Endodermal cell (in vitro differentiated cells): ENCODE measurements at places on chromosomes 16 and 17. TPM values are rescaled to one million over a fixed set of nuclear protein-coding genes. Genes with fewer than 3 reads are reported as not detected.

Gene CIITA
- total RNA-seq = not detected in 3 replicates

GRCh38 chr17:44187131-44187899 is 543 bp downstream of the TMUB2 start:
- no peak for DNase-seq

Gene CTRL
- total RNA-seq = 0.96 to 2.3 TPM (median 1.1 TPM) in 3 replicates

Gene ASB16
- 0.20 TPM in 1 of 2 replicates, not detected in the other for total RNA-seq

DNA sequence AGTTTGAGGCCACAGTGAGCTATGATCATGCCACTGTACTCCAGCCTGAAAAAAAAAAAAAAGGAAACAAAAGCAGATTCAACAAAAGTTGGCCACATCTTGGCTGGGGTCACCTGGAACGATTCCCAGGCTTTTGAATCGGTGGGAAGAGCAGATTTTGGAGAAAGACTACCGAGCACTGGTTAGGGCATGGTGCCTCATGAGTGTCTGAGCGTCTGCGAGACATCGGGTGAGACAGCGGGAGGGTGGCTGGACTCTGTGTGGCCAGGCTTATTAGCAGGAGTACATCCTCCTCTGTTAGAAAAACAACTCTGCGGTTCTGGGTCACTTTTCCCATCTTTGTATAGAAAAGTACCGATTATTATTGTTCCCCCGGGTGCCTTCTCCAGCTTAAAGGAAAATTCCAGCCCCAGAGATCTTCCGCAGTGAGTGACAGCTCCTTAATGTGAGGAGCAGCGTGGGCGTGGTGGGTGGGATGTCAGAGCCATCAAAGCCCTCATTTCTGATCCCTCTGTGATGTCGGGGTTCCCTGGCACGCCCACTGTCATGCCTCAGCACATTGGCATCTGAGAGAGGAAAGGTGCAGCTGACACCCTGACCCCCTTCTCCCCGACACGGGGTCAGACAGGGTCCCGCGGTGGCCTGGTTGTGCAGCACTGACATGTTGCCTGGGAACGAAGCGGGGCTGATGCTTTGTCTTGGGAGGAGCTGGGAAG is 6.9 kb downstream of the RGS9 start:
- no peak for DNase-seq

DNA sequence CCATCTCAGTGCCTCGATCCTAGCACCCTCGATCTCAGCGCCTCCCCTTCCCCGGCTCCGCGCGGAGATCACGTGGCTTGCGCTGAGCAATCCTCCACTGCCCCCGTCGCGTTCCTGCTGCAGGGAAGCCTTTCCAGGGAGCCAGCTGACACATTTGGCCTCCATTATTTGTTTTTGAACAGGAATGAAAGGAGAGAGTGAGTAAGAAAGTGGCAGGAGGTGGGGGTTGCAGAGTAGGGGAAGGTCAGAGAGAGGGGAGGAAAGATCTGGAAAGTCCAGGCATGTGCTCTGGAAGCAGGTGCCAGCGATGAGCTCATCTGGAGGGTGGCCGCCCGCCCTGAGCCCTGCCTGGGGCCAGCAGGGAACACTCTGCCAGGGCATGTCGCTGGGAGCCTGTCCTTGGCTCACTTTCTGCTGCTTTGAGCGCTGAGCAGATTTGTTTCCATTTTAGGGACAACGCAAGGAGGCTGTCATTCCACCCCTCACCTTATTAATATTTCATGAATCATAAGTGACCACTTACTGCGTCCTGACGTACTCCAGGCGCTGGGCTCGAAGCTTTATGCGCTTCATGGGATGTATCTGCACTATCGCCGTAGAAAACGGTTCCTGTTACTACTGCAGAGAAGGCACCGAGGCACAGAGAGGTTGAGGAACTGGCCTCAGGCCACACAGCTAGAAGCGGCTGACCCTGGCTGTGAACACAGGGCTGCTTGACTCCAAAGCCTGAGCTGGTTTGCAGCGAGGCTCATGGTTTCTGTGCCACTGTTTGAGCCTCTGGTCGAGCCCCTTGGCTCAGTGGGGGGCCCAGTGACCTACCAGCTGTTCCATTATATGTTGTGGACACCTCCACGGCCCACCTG is 283.1 kb downstream of the SEC14L1 start:
- DNase-seq = no peak

- no peak for DNase-seq
Observed at GRCh38 chr16:11111856-11112634, 144.0 kb downstream of the SOCS1 start.

DNA sequence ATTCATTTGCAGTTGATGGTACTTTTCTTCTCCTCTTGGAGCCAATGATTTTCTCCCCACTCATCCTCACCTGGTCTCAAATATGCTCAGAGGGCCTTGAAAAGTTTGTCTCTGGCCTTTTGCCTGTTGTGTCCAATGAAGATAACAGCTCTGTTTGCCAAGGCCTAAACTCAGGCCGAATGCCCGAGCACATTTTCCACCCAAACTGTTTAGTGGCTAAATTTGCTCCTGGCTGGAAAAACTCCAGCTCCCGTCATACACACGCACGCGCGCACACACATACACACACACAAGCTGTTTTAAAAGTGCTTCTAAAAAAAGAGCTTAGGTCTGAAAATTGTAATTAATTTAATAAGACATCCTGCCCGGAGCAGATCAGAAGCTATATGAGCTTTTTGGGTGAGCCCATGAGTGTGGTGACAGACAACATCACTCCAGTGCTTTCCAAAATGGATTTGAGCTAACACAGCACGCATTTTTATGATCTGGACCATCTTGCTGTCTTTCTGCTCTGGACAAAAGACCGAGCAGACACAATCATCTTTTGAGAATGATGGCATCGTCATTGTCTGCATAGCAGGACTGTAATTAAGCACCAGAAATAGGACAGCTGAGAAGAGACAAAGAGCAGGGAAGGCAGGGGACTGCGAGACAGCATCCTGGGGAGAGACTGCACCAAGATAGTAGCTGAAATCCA is 48.9 kb downstream of the IRX6 start:
- no peak for DNase-seq

DNA sequence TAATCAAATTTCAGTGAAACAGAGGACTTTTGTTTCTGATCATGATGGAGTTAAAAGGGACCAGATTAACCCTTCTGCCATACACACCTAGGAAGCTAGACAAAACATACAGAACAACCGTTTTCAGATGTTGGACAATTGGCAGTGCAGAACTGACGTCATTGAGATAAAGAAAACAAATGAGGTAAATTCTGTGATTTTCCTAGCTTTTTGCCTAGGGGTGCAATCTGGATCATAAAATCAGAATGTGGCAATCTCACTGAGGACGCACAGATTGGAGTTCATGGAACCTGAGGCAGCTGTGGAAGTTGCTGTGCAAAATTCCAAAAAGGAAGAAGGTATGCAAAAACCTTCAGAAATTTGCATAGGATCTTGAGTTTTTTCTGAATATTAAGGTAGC is 15.0 kb upstream of the USP32 start:
- DNase-seq = no peak

- DNase-seq = peak; percentile 53
Observed at GRCh38 chr17:4604111-4604644, 19.8 kb downstream of the SMTNL2 start.

DNA sequence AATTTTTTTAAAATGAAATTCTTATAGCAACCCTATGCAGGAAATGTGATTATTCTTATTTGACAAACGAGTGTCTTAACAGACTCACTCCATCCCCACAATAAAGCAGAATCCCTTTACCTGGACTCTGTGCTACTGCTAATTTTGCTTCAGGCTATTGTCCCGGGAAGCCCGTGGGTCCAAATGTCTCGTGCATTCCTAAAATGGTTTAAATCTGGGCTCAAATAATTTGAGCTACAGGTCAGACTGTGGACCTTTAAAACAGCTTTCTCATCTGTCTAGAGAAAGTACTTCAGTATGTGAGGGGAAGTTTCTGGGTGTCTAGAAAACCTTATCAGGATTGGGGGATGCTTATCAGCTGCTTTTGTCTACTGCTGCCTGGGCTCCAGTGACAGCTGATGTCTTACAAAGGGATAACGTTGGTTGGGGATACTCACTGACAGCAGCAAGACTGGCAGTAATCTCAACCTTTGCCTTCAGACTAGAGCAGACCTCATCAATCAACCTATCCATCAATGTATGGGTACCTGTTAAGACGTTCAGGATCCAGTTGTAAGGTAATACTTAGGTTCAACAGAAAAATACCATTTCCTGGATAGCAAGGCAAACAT is 197.9 kb upstream of the CDH11 start:
- DNase-seq = no peak

Gene ITGAX
- total RNA-seq = 0.16 and 0.22 TPM in 2 replicates
